Stimulated activated naive CD8-positive, alpha-beta T cell treated with anti-CD3 and anti-CD28 coated beads, Interleukin-15, amount 100 ng/mL, for 72 hours (primary cell): ENCODE measurements at places on chromosomes 13 and 19.

DNA sequence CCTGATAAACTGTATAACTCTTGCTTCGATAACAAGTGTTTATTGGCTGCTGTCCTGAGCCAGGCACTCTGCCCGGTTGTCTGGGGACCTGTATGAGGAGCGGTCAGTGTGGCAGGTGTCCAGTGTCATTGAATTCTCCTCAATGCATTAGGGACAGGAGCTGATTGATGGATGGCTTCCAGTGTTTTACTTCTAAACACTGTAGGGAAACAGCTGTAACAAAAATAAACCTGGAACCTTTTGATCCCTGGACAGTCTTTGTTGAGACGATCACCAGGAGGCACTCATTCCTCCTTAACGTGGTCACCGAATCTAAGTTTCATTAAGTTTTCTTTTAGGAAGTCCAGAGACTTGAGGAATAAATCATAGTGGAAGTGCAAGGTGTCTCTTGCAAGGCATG is 17.9 kb downstream of the UBAC2 start:
- DNase-seq, result no peak

DNA sequence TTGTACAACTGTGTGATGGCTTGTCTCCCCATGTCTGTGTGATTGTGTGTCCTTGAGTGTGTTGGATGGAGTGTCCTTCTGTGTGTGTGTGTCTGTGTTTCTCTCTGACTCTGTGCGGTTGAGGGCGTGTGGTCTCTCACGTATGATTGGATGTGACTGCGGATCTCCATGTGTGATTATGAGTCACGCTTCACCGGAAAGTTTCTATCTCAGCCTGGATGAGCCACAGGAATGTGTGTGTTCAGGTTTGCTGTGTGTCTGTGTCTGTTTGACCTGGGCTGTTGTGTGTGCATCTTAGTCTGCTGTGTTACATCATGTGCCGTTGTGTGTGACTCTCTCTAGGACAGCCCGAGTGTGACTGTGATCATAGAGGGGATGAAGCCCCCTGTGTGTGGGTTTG is 15.5 kb upstream of the ZNF835 start:
- no peak for DNase-seq

DNA sequence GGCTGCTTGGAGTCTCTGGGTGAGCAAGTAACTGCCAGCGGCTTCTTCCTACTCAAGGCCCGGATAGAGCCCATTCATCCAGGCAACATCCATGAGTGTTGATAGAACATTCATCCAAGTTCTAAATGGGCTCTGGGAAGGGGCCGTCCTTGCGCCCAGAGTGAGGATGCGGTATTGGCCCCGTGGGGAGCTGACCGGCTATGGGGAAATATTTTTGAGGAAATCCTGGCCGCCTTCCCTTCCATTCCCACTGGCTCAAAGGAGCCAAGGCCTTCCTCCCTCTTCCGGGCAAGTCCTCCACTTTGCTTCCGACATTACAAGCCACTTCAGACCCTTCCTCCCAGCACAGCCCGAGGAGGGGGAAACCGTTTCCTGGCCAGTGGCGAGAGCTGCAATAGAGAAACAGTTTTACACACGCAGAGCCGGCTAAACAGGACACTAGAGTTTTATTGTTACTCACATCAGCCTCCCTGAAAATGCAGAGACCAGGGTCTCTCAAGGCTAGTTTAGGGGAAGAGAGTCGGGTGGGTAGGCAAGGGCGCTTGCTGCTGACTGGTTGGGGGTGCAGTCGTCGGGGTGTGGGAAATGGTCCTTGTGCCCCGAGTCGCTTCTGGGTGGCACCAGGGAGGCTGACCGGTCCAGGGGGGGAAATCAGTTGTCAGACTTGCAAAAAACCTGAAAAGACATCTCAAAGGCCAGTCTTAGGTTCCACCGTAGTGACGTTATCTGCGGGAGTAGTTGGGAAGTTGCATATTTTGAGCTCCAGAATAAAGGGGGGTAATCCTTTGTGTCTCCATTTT is 37.5 kb downstream of the C13orf46 start:
- no peak for DNase-seq

DNA sequence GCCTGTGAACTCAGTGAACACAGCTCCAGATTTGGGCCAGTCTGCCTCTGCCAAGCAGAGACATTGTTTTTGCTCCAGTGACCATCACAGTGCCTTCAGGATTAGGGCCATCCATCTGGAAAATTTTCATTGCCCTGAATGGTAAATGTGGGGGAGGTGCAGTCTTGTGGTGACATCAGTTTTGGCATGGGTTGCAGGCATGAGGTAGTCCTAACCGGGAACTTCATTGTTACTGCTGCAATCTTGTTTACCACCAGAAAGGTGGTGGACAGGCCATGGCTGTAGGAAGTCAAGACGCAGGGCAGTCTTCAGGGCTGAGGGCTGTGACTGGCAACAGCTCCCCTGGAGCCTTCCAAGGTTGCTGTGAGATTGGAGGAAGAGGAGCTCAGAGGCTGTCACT is 55.2 kb downstream of the SPATA13 start:
- DNase-seq, result no peak

GRCh38 chr13:36190771-36191170 is 23.6 kb downstream of the SOHLH2 start:
- no peak for DNase-seq

GRCh38 chr13:72864142-72865011 is 82.4 kb downstream of the PIBF1 start:
- no peak for DNase-seq

DNA sequence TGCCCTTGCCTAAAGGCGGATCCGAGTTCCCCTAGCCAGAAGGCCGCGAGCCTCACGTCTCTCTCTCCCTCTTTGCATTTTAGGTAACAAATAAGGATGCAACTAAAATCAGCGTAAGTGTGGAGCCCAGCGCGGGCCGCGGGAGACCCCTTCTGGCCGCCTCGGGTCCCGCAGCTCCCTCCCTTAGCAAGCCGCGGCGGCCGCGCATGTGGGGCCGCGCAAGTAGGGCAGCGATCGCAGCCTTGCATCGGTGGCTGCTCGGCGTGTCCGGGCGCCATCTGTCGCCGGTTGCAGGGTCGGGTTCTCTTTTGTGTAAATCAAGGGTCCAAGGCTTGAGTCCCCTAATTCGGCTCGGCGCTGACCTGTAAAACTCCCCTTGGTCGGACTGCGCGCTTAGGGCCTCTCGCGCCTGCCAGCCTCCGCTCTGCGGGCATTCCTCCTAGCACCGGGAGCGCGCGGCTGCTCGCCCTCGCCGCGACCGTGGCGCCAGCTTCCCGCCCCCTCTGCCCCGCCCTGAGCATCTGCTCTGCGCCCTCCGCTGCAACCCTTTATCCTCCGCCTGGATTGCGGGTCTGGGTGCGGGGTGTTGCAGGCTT is 2.7 kb downstream of the VSTM2B start:
- DNase-seq, result peak; percentile 80

DNA sequence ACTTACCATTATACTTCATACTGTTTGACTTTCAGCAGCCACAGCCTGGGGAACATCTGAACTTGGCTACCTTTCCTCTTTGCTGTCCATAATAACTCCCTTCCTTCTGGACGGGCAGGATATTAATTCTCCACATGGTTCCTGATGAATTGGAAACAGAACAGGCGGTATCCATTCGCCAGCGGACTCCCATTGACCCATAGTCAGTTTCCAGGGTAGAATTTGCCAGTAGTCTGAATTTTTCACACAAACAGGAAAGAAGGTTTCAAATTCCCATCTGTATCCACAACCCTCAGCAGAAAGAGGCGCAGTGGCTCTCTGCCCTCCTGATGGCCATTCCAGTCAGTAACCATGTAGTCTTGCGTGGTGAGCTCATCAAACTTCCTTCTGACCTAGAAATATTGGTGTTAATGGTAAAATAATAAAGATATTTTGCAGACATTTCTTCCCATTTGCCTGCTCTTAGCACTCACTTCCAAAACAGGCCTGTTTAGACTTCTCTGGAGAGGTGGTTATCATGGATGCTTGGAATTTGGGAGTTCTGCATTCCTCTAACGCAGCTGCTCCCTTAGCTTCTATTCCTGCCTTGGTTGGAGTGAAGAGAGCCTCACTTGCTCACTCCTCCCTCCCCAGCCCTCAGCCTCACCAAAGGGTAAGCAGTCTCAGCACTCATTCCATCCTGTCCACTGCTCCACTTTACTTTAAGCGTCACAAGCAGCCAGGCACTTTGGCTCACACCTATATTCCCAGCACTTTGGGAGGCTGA is 75.0 kb upstream of the OXGR1 start:
- DNase-seq, result no peak

- DNase-seq, result no peak
These were observed 3.1 kb downstream of the CARD8 start for GRCh38 chr19:48252609-48253008.
